ENCODE measurements at places on chromosomes 6 and 20.

DNA sequence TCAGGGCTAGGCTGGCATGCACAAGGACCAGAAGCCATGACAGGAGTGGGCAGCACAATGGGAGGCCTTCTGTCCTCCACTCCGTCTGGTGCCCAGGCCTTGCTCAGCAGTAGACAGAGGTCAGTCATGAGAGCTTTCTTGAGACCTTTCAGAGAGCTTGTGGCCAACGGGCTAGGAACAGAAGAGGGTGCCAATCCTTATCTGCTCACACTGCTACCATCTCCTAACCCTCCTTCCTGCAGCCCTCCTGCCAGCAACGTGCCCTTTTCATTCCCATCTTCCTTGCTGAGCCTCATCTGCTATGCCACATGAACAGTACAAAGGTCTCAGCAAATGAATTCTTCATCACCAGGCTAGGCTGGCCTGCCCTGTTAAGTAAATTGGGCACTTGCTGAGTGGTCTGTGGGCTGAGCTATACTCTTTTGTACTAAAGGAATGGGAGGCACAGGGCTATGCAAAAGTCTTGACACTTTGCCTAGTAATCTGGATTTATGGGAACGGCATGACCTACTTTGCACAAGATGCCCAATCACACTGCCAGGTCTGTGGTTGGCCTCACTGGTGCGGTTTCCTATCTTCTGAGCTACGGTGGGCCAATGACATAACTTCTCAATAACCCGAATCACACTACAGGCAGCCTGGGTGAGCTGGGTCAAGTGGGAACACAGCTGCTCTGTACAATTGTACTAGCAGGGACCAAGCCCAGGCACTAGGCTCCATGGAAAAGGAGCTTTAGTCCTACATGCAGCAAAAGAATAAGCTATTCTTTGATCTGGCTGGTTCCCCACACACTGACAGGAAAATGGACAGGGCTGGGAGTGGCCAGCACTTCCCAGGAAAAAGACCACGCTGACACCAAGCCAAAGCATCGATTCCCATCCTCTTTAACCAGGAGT lies 47.8 kb downstream of the ELOVL5 start:
- DNase-seq = no peak

- no peak for DNase-seq
These were observed 91.5 kb upstream of the HIVEP1 start for GRCh38 chr6:11920566-11920965.

DNA sequence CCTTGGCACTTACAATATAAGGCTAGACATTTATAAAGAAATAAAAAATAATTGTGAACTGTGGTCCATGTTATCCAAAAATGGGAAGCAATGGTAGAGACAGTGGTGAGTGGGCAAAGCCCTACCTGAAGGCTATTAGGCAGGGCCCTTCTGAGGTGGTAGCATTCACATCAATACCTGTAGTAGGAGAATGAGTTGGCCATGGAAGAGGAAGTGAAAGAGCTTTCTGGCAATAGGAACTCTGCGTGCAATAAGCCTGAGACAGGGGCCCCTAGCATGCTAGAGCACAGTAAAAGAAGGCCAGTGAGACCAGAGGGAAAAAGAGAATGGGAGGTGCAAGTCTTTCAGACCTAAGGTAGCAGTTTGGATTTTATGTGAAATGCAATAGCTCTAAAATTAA lies 754.5 kb downstream of the PTPRT start:
- DNase-seq = no peak

- no peak for DNase-seq
These were observed 8.4 kb downstream of the ARFGAP1 start for GRCh38 chr20:63280929-63281545.

- DNase-seq = no peak
These were observed 14.7 kb upstream of the ZNF831 start for GRCh38 chr20:59148701-59149493.

Measured in NCI-H1417 treated with DMSO at 0.1 percent for 48 hours (cell line).